ENCODE measurements at places on chromosomes 3 and 15.
A peak's percentile ranks its signal among the peaks of the same experiment; 100 is the strongest.

- peak; percentile 80 for DNase-seq
Measured at GRCh38 chr3:170357176-170358041, at the start of gene SKIL. Gene SKIL, plus strand, starts transcription at chr3:170357715. Its CDS starts 2,617 bp downstream, at chr3:170360332.

GRCh38 chr3:141346418-141346817 lies 21.9 kb upstream of the ZBTB38 start:
- DNase-seq = no peak

DNA sequence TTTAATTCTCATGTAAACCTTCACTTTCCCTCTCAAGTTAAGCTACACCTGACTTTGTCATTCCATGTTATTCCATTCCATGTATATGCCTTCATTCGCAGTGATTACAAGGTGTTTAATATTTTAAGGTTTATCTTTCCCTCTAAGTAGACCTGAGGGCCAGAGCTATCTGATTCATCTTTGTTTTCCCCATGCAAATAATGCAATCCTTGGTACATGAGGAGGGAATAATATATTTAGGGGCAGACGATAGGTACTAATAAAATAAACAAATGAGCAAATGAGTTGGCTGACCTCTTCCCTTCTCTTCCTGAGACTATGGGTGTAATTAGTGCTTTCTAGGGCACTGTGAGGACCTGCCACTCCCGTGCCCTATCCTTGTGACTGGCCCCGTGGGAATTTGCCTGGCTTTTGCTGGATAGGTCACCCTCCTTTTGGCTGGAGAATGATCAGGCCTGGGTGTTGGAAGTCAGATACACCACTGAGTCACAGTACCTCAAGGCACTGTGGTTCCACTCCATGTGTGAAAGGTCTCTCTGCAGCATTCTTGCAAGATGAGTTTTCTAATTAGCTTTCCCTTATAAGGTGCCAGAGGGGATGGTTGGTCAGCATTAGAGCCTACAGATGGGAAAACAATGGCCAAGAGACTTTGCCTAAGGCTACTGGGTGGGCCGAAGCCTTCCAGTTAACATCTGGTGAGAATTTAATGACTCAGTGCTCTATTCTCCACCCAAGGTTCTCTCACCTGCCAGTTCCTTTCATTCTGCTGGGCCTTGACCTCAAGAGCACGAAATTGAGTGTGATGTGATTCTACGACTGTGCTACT lies 183.2 kb downstream of the P3H2 start:
- DNase-seq = peak; percentile 88

DNA sequence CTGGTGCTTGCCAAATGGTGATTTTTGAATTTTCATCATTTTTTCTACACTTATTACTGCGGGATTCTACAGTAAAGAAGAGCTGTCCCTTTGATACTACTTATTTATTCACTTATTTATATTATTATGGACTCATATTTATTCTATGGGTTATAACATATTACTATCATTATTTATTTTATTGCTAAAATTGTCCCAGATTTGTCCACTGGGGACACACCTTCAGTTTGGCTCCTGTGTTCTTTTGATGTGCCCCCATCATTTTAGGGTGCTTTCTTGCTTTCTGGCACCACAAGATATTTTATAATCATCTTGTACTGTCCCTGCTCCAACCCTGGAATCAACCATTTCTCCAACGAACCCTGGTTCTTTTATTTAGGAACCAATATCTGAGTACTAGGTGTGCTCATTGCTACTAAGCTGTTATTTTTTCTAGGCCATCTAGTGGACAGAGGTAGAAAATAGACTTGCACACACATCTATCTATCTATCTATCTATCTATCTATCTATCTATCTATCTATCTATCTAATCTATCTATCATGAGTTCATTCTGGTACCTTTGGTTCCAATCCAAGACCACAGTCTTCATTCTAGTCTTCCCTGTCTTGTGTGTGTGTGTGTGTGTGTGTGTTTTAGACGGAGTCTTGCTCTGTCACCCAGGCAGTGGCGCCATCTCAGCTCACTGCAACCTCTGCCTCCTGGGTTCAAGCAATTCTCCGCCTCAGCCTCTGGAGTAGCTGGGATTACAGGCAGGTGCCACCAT lies 16.0 kb downstream of the SLC22A14 start:
- DNase-seq = peak; percentile 24

DNA sequence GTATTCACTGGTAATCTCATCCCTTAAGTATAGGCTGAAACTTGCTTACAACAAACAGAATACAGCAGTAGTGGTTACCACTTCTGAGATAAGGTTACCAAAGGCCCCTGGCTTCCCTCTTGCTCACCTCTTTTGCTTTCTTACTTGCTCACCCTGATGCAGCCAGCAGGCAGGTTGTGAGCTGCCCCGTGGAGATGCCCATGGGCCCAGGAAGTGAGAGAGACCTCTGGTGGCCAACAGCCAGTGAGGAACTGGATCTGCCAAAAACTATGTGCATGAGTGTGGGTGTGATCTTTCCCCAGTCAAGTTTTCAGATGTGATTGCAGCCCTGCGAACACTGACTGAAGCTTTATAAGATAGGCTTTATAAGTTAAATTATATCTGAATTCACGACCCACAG lies 48.7 kb downstream of the NMNAT3 start:
- peak; percentile 28 for DNase-seq

DNA sequence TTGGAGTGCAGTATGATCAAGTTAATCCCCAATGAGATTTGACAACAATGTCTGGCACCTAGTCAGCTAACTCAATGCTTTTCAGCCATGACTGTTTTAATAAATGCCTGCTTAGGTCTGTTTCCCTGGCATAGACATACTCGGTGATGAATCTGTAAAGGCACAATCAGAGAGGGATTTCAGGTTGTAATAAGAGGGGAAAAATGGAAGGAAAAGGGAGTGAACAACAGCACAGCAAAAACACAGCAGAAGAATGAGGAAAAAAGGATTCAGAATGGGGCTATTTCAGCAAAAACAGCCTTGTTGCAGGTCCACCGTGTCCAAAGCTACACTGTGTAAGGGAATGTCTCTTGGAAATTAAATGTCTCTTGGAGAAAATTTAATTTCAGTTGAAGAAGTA lies 19.3 kb upstream of the CHD2 start:
- no peak for DNase-seq

GRCh38 chr3:30269751-30270445 lies 336.5 kb upstream of the TGFBR2 start:
- no peak for DNase-seq

DNA sequence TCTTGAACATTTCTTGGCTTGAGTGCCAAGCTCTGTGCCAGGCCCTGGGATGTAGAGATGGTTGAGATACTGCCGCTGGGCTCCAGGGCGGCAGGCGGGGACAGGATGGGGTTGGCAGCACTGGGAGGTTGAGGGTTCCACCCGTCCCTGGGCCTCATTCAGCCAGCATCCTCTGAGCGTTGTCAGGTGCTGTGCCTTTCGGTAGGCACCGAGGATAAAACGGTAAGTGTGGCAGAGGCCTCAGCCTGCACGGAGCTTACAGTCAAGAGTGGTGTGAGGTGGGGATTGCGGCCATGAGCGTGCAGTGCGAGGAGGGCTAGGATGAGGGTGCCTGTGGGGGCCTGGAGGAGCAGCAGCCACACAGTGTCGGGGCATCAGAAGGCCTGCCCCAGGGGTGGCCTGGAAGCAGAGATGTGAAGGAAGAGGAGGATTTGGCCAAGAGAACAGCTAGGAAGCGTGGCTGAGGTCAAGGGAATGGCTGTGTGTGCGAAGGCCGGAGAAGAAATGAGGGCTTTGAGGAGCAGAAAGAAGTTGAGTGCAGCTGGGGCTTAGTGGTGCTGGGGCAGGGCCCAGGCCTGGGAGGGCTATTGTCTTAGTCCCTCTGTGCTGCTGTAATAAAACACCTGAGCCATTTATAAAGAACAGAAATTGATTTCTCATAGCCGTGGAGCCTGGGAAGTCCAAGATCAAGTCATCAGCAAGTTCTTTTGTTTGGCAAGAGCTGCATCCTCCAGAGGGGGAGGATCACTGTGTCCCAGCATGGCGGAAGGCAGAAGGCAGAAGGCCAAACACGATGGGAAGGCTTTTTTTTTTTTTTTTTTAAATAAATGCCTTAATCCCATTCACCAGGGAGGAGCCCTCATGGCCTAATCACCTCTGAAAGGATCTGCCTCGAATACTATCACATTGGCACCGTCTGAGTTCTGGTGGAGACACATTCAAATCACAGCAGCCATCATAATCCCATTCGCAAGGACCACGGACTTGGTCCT lies 22.7 kb downstream of the CORO2B start:
- DNase-seq = no peak

DNA sequence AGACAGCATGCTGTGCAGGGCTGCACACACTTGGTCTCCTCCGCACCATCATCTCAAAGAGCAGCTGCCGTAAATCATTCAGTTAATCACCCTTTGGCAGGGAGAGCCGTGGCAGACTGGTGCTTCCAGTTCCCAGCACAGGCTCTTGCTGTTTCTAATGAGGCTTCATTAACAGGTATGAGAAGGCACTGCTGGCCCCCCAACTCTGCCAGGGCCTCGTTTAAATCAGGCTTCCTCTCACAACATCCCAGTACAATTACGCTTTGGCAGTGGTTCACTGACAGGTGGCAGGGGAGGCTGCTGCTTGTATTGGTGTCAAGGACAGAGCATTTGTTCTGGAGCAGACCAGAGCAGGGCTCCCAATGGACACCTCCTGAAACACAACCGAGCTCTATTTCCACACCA lies 77.1 kb downstream of the BFSP2 start:
- no peak for DNase-seq
